ENCODE measurements at places on chromosomes 1 and 21.
A peak's percentile ranks its signal among the peaks of the same experiment; 100 is the strongest.

DNA sequence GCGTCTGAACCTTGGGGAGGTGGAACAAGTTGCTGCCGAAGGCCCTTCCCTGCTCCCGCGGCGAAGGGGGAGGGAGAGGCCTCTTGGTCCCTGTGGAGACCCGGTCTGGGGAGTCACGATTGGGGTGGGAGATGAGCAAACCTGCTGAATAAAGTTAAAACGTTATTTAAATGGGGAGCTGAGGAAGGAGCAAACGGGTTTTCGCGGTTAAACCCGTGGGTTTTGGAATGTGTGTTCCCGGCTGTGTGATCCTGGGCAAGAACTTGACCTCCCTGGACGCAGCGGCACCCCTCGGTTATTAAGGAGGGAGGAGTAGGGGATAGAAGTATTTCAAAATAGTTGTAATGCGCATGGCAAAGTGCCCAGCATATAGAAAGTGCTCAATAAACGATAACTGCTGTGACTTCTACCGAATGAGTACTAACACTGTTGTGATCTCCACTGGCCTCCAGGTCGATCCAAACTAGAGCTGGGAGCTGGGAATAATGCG, 3.4 kb downstream of the FAM110D start:
- no peak for DNase-seq

- no peak for DNase-seq
These were observed 2.7 kb downstream of the PLXNA2 start for GRCh38 chr1:208241512-208241911.

- no peak for DNase-seq
These were observed 9.5 kb downstream of the TDRD5 start for GRCh38 chr1:179601093-179601492.

- DNase-seq: peak; percentile 47
These were observed 13.1 kb downstream of the S100A10 start for GRCh38 chr1:151980287-151981177.

GRCh38 chr1:154607106-154607608, 829 bp downstream of the ADAR start:
- no peak for DNase-seq

DNA sequence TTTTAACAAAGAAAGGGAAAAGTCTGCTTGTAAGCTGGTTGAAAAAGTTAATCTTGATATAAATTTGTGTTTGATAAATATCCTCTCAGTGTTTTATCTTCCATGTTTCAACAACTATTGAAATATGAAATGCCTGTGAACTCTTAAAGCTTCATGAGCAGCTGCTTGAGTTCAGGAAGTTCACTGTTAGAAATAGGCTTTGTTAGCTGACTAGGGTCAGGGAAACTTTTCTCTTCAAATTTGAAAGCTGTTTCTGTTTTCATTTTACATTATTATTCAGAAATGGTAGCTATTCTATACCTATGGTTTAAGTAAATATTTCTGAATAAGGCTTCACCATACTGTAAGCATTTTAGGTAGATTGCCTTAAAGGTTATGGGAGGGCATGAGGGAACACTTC, 191.7 kb downstream of the HS2ST1 start:
- no peak for DNase-seq

DNA sequence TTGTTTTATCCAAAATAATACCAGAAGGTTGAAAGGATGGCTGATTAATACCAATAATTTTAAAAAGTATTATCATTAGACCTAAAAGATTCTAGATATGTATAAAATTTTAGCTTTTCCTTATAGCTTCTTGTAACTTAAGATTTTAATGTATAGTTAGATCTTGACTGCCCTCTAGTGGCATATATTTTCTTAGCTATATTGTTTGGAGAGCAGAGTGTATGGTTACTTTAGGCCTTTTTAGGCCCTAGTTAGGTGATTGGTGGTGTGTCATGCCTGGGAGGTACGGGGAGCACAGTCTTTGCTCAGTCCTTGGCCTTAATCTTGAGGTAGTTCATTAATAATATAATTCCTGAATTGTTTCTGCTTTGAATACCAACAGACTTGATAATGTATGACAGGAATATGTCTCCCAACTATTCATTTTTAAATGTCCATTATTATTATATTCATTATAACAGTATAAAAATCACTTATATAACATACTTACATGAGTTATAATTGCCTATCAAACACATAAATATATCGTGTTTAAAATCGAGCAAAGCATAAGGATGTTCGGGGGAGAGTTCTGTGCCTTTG, 328.4 kb downstream of the ZP4 start:
- DNase-seq: peak; percentile 50

GRCh38 chr1:178470411-178470960, 26.3 kb downstream of the CLEC20A start:
- DNase-seq: no peak

- DNase-seq: no peak
These were observed 20.8 kb upstream of the COG2 start for GRCh38 chr1:230621324-230622030.
